ENCODE measurements at places on chromosomes 1 and 21.

DNA sequence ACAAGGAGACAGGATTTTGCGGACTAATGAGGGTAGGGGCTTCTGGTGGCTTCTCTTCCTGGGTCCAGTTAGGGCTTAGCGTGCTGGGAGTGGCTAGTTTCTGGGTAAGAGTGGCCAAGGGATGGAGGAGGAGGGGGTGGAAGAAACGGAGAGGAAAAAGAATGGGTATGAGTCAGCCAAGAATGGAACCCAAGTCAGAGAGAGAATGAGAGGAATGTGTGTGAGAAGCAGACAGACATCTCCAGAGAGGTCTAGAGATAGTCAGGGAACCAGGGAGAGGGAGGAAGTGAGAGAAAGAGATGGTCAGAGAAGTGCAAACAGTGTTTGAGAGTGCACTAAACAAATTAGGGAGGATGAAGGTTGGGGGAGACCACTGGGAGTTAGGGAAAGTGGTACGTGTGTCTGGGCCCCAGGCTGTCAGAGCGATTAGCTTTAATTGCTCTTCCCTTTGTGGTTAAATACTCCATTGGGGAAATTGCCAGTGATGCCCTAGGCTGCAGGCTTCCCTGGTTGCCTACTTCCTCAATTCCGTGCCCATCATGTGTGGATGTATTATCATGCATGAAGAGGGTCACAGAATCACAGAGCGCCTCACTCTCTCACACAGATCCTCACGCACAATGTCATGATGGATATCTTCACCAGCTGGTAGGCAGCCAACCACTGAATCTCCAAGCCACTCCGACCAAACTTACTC is 1.4 kb downstream of the PEA15 start:
- no peak for DNase-seq

GRCh38 chr1:36874271-36875060 is 159.8 kb downstream of the GRIK3 start:
- no peak for DNase-seq

- no peak for DNase-seq
Observed at GRCh38 chr1:56580771-56581170, 1.4 kb upstream of the PLPP3 start.

- no peak for DNase-seq
Observed at GRCh38 chr1:185478877-185479276, 161.8 kb upstream of the IVNS1ABP start.

DNA sequence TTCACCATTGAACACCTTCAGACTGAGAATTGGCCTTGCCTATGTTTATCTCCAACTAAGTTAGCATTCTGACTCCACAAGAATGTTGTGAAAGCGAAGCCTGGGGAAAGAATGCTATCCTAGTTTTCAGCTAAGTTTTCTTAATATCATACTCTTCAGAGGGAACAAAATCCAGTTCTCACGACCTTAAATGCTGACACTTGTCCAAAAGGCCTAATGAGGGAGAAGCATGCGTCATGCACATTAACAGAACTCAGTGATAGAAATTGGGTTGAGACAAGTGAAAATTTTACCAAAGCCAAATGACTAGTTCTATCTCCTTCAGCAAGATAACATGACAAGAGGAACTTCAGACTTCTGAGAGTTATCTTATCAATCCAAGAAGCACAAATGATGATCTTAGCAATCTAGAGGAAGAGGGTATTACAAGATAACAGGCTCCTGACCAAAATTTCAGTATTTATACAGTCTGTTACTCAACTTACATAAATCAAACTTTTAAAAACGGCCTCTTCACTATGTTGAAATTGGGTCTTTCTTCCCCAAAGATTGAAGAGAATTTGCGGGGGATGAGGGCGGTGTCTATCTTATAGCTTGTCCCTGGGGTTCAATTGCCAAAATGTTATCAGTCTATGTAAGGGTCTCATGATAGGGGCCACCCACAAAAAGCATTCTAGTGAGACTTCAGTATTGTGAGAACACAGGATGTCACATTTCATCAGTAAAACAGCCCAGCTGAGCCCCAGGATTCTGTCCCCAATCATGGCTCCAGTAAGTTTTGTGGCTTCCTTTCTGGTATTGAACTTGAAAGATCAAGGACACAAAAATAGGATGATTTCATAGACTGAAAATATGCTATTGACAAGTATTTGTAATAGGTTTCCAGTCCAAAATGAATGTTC is 26.5 kb upstream of the SLC45A3 start:
- no peak for DNase-seq

DNA sequence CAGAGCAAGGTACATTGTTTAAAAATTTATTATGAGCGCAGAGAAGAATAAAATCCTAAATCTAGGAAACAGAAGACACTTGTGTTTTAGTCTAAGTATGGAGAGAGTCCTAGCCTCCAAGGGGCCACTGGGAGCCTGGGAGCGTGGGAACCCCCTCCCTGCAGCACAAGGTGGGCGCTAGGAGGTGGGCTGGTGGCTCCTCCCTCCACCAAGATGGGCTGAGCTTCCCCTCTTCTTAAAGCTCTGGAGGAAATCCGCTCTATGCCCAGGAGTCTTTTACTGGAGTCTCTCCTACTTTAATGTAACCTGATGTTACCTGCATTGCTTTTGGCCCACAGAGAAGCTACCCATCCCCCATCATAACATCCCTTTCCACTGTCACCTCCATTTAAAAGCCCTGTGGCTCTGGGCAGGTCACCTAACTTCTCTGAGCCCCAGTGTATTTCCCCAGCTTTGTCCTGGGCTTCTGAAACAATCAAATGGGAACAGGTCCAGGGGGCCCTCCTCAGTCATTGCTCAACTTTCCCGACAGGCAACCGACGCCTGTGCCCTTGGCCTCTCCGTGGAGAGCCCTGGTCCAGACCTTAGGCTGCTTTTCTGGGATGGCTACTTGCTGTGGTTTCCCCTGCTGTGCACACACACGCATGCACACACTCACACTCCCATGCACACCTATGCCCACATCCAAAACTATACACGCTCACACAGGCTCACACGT is 181.5 kb downstream of the NPHP4 start:
- no peak for DNase-seq

GRCh38 chr1:198623752-198624647 is 14.8 kb upstream of the PTPRC start:
- no peak for DNase-seq

GRCh38 chr21:44054710-44055109 is 42.6 kb downstream of the TRAPPC10 start:
- DNase-seq, result no peak

- DNase-seq, result peak; percentile 35
Observed at GRCh38 chr1:42747125-42747524, 7.1 kb upstream of the CLDN19 start.

GRCh38 chr1:29513357-29513756 is 277.0 kb downstream of the PTPRU start:
- DNase-seq, result peak; percentile 25

GRCh38 chr1:58745666-58746065 is 38.2 kb downstream of the JUN start:
- DNase-seq, result no peak

DNA sequence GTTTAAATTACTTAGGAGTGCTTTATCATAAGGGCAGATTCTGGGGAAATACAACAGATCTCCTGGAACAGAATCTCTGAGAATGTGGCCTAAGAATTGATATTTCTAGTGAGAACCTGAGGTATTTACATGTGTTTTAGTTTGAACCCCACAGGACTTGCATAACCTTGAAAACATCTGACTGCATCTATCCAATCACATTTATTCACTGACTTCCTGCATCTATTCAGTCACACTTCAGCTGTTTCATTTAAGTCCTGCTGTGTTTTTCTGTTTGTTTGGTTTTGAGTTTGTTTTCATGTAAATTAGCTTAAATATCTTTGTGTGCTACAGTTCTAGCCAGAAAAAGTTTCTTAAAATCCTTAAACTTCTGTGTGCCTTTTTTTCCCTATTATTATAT is 1260.7 kb downstream of the PLA2G4A start:
- DNase-seq, result no peak

DNA sequence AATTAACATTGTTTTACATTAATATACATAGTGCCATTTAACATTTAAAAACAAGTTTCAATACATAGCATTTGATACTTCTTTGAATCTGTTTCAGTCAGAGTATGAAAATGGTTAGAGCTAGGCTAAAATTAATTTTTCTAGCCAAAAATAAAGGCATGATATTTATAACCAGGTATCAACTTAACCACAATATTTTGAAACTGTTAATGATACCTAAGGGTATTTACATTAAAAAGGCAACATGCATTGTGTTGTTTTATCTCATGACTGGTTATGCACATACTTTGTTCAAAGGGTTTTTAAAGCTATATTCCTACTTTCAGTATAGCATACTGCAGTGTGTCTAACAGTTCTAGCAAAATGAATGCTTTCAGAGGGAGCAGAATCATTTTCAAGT is 130.0 kb downstream of the HS2ST1 start:
- DNase-seq, result no peak

DNA sequence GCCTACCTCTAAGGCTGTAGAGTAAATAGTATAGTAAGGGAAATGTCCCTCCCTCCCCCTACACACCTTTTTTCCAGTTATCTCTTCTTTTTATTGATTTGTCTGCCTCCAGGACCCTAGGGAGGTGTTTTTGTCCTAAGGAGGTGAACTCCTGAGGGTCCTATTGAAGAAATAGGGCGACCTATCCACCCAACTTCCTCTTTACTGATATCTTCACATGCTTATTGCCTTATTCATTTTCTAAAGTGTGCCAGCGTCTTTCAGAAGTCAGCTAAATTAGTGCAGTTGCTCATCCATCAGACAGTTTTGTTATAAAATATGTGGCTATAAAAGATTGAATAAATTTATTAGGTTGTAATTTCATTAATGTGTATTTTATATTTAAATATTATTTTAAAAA is 5.9 kb downstream of the BACH1 start:
- no peak for DNase-seq

GRCh38 chr1:5975133-5975880 is 16.9 kb downstream of the NPHP4 start:
- DNase-seq, result peak; percentile 55

DNA sequence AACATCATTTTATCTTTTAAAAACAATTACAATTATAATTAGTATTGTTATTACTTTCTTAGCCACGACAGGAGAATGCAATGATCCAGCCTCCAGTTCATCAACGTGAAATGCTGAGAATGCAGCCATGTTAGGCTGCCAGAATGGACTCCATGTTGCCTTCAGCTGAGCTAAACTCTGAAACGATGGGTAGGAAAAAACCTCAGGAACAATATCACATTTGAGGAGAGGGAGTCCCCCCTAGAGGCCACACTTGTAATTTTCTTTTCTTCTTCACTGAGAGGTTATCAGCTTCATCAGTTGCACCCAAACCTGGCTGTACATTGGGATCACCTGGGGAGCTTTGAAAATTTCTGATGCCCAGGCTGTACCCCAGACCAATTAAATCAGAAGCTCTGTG is 34.6 kb upstream of the DNAH14 start:
- DNase-seq, result no peak
